ENCODE measurements at places on chromosomes 1 and 21.

DNA sequence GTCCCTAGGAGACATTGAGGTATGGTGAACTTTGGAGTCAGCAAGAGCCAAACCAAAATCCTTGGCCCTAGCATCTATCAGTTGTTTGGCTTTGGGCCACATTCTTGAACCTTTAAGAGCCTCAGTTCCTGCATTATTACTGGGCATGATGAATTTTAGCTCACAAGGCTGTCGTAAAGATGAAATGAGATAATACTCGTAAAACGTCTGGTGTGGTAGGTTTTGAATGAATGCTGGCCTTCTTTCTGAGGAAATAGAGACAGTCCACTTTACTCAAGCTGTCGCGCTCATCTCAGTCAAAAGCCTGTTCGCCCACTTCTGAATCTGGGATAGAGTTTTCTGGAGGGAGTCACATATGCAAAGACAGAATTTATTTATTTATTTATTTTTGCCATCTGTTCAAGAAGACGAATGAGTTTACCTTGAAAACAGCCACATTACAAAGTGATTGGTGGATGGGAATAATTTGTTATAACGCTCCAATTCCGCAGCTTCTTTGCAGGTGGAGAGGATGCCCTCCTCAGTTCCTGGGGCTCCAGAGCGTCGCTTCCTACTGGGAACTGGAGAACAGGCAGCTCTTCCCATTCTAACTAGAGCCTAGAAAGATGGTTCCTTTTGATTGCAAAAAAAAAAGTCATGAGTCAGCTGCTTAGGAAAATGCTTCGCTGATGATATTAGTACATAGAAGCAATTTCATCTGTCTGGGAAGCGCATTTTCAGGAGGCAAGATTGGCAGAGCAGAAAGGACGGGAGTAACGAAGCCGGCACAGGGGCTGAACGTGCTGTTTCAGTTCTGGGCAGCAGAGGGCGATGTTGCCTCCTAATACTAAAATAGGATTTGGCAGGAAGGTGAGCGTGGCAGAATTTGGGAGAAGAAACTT, 49.9 kb upstream of the CYP2J2 start:
- no peak for DNase-seq

GRCh38 chr1:199855580-199855979, 171.9 kb upstream of the NR5A2 start:
- no peak for DNase-seq

- no peak for DNase-seq
Measured at GRCh38 chr1:62588000-62588399, 9.3 kb upstream of the ANGPTL3 start.

- no peak for DNase-seq
Measured at GRCh38 chr21:45162115-45162514, 87.7 kb downstream of the ADARB1 start.

DNA sequence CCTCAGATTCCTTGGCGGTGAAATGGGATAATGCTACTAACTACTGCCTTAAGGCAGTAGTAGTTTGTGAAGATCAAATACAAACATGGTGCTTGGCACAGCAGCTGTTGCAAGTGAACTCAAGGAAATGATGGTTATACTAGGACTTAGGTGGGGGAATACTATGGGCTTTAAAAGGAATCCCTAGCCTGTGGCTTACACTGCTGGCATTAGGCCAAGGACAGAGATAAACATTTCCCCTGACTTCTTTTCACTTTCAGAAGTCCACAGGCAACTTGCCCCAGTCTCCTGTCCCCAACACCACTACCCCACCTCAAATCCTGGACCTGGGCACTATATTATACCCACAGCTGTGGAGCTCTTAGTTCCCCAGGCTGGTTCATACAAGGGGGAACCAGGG, 13.1 kb upstream of the VAMP4 start:
- DNase-seq, result no peak

DNA sequence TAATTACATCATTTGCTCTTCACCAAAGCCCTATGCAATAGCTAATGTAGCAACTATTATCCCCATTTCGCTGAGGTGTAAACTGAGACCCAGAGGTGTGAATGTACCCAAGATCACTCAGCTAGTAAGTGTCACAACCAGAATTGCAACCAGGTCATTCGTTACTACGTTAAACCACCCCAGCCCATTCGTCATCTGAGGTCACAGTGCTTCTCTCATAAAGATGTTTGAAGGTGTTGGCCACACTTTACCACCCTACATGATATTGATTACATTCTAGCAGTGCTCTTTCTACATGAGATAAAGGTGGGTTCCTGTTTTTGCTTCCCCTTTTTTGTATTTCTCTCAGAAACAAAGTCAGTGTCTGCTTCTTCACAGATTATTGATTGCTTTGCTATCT, 195.3 kb downstream of the ZBTB18 start:
- DNase-seq, result no peak

DNA sequence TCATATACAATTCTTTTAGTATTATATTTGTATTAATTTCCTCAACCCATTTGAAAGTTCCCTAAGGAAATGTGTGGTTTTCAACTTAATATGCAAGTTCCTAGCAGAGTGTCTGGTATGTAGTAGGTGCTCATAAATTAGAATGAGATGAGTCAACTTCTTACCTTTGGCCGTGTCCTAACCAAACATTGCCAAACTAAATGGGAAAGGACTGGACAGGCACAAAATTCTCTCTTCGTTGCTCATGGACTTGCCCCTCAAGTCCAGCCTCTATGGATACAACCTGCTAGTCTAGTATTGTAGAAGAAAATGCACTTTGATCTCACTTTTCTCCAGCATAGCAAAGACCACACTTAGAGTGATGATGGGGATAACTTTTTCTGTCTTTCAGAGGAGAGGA, 11.6 kb upstream of the MRPS14 start:
- DNase-seq, result no peak

DNA sequence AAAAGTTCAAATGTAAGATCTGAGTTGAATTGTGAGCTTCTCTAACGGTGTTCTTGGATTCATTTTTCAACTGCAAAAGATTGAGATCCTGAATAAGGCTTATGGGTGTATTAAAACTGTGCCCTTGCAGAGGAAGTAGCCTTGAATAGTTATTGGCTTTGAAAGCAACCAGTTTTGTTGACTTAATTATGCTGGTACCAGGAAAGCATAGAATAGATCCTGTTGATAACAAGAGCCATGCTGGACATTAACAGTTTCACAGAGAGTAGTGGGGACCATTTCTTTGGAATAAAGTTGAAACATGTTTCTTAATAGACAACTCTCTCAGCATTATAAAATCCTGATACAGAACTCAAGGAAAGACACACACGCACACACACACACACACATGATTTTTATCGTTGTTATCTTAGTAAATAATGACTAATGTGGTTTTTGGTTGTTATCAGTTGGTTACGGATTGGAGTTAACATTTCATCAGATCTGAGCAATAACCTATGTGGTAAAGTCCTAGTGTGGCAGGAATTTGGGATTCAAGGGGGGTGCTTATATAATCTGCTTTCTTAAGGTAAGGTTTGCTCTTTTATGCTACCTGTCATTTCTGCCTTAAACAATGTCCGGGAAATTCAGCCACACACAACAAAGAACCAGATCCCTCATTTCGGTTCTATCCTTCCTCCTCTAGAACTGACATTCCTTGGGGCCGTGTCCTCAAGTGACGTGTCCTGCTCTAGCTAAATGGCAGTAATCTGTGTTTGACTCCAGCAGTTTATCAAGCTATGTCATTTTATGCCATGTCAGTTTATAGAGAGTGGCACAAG, 330.9 kb downstream of the CHRM3 start:
- no peak for DNase-seq

DNA sequence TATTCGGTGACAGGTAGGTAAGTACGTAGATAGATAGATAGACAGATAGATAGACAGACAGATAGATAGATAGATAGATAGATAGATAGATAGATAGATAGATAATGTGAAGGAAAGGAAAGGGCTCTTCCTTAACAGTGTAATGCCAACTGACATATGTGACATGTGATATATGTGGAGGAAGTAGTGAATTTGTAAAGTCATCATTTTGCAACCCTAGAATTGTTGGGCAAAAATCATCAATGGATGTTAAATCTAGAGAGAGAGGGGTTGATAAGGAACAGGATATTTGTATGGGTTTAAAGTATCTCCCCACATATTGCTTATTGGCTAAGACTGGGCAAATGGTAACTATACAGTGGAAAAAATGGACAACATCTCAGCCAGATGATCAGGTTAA, 166.6 kb downstream of the ROR1 start:
- DNase-seq, result no peak

Measured in stimulated activated CD4-positive, alpha-beta T cell treated with anti-CD3 and anti-CD28 coated beads, Interleukin-2, amount 100 ng/mL, for 4 hours (primary cell).